ENCODE measurements at places on chromosomes 16 and 17.

- peak; percentile 71 for DNase-seq
Observed at GRCh38 chr17:9512323-9513168, 63.1 kb downstream of the STX8 start.

DNA sequence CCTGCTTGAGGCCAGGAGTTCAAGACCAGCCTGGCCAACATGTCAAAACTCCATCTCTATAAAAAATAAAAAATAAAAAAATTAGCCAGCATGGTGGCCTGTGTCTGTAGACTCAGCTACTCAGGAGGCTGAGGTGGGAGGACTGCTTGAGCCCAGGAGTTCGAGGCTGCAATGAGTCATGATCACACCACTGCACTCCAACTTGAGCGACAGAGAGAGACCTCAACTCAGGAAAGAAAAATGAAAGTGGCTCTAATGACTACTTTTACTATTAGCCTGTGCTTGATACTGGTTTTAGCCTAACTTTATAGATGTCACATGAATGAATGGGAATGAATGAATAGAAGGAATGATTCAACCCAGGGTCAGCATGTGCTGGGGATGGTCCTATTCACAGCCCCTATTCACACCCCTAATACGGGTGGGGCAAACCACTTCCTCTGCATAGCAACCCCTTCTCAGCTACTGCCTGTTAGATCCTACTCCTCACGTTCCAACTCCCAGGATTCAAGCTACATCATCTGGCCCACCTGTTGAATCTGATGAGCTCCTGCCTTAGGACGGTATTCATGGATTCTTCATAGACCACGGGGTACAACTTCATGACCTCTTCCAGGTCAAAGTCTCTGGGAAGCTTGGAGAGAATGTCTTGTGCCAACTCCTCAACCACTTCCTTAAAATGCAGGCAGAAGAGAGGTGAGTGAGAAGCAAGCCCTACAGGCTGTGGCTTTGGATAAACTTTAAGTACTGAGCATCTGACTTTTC is 40.5 kb downstream of the LYRM1 start:
- peak; percentile 2 for DNase-seq

GRCh38 chr16:12458591-12459358 is 344.9 kb downstream of the CPPED1 start:
- no peak for DNase-seq

DNA sequence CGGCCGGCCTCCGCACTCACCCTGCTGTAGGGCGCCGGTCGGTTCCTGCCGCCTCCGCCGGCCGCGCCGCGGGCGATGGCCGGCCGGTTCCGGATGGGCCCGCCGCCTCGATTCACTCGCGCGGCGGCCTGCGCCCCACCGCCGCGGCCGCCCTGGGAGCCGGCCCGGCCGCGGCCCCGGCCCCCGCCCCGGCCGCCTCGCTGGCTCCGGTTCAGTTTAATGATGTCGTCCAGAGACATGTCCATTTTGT is 158 bp downstream of the ALYREF start:
- DNase-seq = no peak

- no peak for DNase-seq
Observed at GRCh38 chr17:51590071-51590656, 329.8 kb downstream of the UTP18 start.

DNA sequence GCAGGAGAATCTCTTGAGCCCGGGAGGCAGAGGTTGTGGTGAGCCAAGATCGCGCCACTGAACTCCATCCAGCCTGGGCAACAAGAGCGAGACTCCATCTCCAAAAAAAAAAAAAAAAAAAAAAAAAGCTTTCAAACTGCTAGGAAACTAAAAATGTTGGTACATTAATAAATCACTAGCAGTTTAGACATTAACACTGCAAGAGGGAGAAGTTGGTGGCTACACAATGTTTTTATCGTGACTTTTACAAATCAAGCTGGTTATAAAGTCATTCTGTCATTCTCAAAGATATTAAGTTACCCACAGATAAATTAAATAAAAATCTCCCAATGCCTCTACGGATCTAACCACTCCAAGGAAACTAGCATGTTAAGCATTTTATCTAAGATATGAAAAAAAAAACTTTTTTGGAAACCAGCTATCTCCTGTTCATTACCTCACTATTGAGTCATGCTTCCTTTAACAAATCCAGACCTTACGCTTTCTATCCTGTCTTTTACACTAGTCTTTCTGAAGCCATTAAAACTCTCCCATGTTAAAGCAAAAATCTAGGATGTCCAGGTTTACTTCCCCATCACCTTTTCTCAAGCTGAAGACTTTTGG is 85.9 kb upstream of the SMURF2 start:
- DNase-seq = no peak

GRCh38 chr16:12500771-12501170 is 302.9 kb downstream of the CPPED1 start:
- peak; percentile 38 for DNase-seq

- DNase-seq = peak; percentile 39
Observed at GRCh38 chr16:89370081-89370511, 120.3 kb downstream of the ANKRD11 start.

DNA sequence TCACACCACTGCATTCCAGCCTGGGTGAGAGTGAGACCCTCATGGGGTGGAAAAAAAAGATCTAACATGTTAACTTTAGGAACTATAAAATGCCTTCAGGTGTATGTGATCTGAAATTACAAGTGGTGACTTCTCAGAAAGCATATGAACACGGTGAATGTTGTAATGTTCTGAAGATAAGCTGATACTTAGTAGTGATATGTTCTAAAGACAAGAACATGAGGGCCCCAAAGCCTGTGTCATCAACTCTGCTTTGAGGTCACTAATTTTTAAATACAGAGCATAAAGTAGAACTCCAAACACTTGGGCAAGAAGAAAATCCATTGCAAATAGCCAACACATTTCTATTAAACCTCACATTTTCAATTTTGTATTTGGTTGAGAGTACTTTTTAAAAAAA is 2.6 kb upstream of the FBF1 start:
- no peak for DNase-seq

DNA sequence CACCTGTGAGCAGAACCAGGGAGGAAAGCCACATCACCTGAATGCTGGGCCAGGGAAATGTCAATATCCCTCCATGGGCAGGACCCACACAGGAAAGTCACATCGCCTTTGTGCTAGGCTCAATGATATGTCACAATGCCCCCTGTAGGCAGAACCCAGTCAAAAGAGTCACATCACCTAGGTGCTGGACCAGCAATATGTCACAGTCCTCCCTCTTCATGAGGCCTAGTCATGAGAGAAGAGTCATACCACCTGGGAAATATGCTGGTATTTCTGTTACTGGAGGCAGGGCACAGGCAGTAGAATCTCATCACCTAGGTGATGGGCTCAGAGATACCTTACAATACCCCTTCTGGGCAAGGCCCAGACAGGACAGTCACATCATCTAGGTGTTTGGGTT is 1843.4 kb downstream of the TP53TG3F start:
- DNase-seq = no peak

DNA sequence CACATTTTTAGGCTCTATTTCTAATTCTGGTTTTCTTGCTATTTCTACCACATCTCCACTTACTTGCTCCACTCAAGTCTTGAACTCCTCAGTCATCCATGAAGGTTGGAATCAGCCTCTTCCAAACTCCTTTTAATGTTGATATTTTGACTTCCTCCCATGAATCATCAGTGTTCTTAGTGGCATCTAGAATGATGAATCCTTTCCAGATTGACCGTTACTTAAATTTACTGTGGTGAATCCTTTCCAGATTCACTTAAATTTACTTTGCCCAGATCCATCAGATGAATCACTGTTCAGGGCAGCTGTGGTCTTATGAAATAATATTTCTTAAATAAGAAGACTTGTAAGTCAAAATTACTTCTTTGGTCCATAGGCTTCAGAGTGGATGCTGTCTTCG is 32.4 kb downstream of the CLTC start:
- DNase-seq = peak; percentile 64

DNA sequence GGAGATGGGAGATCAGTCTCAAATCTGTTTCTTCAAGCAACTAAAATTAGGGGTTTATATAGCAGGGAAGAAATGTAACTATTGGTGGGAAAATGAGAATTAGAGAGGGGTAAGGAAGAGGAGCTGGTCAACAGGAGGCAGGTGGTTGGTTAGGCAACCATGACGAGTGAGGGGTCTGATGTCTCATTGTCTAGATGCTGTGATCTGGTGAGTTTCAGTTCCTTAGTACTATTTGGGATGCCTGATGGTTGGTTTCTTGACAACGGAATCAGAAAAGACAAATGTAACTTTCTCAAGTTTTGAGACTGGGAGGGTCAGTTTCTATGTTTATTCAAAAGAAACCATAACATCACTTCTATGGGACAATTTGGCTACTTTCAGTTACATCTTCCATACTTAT is 415.3 kb upstream of the C16orf82 start:
- no peak for DNase-seq

DNA sequence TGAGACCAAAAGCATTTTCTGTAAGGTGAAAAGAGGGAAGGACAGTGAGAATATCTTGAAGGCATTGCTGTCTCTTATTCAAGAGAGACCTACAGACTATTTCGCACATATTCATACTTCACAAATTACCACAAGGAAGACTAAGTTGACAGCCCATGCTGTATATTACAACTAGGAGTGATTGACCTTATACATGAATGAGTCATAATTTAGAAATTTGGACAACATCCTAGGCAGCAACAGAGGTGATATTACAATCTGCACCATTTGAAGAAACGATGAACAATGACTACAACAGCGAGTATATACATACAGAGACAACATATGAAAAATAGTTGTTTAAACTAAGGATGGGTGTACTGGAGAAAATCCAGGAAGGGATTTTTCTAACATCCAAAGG is 971.7 kb downstream of the CDH11 start:
- peak; percentile 74 for DNase-seq

- DNase-seq = no peak
Observed at GRCh38 chr17:10233161-10233560, 34.8 kb upstream of the GAS7 start.

DNA sequence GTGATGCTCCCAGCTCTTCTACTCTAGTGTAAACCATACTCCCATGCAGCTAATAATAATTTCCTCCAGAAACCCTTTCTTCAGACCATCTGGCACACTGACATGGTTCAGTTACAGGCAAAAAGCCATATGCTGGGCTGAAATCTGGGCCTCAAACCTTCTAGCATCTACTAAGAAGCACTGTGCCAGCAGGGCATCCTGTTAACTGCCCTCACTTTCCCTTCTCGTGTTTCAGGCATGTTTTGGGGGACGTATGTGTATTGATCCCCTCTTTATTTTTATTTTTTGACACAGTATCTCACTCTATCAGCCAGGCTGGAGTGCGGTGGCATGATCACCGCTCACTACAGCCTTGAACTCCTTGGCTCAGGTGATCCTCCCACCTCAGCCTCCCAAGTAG is 33.3 kb downstream of the STAT5A start:
- DNase-seq = no peak

DNA sequence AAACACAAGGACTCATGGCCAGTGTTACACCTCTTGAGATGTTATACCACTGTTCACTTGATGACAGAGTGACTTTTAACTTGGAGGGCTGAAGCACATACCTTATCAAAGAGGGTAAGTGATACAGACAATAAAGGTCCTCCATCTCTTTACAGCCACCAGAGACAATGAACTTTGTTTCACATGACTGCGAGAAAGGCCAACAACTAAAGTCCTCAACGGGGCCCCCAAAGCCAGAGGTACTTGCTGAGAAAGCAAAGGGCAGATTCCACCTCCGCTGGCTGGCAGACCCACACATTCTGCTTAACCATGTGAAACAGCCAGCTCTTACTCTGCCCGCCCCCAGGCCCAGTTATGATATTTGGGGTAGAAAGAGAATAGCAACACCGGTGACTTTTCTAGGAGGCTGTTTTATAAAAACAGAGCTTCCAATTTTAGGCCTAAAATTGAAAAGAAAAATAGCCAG is 21.4 kb downstream of the DCUN1D3 start:
- no peak for DNase-seq

DNA sequence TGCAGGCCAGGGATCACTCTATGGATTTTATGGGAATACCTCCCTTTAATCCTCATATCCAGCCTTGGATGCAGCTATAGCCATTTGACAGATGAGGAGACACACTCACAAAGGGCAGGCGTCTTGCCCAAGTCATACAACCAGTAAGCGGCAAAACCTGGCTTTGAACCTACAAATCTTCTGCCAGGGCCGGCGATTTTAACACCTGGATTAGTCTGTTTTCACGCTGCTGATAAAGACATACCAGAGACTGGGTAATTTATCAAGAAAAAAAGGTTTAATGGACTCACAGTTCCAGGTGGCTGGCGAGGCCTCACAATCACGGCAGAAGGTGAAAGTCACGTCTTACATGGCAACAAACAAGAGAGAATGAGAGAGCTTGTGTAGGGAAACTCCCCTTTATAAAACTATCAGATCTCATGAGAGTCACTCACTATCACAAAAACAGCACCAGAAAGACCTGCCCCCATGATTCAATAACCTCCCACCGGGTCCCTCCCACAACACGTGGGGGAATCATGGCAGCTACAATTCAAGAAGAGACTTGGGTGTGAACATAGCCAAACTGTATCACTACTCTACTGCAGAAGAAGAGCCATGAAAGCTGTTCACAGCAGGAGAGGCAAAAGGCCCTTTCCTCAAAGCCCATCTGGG is 67.5 kb downstream of the XYLT1 start:
- DNase-seq = no peak

DNA sequence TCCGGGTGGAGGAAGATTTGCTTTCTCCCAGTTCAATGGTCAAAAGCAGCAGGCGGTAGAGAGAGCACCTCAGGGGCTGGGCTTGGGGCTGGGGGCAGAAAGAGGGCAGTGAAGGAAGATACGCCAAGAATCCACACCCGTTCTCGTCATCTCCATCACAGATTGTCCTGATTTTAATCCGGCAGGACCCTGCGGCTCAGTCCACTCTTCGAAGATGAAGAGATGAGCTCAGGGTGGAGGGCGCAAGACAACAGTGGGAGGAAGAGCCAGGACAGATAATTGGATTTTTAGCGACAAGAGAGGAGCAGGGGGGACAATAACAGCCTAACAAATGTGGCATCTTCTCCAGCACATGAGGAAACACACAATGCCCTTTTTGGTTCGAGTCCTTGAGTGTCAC is 165.9 kb downstream of the SDK2 start:
- DNase-seq = no peak

DNA sequence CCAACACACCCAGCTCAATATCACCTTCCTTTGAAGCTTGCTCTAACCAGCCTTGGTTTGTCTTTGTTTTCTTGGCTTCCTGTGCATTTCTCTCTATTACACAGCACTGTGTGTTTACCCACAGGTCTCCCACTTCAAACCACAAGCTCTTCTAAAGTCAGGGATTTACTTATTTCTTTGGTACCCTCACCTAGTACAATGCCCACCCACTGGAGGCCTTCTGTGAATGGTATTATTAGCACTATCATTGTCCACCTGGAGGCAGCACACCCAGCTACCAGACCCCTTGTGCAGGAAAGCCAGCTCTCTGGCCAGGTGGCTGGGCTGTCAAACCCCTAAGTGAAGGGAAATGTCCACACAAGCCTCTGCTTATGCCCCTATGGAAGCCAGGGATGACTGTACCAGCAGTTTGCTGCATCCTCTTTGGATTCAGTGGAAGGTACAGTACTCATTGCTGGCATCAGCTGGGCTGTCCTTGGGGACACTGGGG is 9.4 kb upstream of the TOP2A start:
- DNase-seq = no peak

Data from PC-3 (cell line).